ENCODE measurements at places on chromosomes 5 and 9.

DNA sequence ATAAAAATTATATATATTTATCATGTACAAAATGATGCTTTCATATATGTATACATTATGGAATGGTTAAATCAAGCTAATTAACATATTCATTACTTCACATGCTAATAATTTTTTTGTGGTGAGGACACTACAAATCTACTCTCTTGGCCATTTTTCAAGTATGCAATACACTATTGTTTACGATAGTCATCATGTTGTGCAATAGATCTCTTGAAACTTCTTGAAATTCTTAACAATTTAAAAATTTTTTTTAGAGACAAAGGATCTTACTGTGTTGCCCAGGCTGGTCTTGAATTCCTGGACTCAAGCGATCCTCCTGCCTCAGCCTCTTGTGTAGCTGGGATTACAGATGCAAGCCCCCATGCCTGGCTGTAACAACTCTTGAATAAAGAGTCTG is 45.2 kb upstream of the SHOC1 start:
- DNase-seq, result no peak

GRCh38 chr9:2297771-2298170 is 282.6 kb downstream of the SMARCA2 start:
- no peak for DNase-seq

- no peak for DNase-seq
Measured at GRCh38 chr5:179875741-179876609, 17.4 kb upstream of the MRNIP start.

GRCh38 chr5:87231037-87231808 is 36.5 kb upstream of the RASA1 start:
- no peak for DNase-seq

DNA sequence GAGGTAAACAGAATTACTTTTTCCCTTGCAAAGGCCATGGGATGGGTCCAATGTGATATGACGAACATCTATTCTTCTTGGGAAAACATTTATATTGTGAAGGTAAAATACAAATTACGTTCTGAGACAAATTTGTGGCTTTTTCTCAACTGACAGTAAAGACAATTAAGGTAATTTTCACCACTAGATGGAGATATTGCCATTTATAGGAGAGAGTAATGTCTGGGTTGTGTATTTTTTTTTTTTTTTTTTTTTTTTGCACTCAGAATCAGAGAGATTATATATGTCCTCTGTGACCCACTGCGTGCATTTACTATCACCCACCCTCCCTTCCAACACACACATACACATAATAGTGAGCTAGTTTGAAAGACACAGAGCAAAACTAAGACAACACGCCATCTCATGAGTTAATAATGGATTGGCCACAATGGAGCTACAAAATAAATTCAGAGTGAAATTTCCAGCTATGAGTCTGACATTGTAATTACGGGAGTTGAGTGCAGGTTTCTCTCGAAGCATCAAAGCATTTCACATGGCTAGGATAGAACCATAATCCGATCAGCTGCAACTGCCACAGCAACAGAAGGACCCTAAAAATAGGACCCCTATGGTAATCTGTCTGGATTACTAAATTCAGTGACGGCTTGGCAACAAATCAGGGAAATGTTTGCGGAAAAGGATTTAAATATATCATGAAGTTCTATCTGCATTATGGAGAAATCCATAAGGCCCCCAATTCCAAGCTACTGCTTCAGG is 49.2 kb downstream of the ANXA1 start:
- no peak for DNase-seq

DNA sequence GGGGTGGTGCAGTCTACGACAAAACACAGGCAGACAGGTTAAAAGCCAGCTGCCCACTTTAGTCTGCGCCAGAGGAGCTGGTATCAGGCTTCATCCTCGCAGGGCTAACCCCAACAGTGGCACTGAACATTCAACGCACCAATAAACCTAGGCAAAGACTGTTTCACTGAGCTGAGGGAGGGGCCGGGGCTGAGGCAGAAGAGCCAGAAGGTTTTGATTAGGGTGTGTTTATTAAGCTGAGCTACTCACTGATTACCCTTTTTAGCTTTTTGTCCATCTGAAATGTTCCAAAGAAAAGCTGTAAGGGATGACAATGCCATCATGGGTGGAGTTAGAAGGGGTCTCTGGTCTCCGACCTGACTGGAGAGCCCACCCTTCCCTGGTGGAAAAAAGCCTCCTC is 1.4 kb downstream of the ZMYND19 start:
- no peak for DNase-seq

DNA sequence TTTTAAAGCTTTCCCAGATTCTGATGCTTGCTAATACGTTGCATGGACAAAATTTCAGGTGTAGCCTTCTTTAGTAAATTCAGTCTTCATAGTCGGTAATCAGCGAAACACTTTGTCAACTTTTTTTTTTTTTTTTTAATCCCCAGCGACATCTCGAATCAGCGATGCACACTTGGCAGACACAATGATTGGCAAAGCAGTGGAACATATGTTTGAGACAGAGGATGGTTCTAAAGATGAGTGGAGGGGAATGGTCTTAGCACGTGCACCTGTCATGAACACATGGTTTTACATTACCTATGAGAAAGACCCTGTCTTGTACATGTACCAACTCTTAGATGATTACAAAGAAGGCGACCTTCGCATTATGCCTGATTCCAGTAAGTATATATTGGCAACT is 66.8 kb upstream of the NXNL2 start:
- no peak for DNase-seq

- DNase-seq, result peak; percentile 55
Measured at GRCh38 chr5:34923694-34924461, 5.5 kb upstream of the DNAJC21 start.

GRCh38 chr5:167229751-167230150 is 1061.7 kb upstream of the WWC1 start:
- DNase-seq, result no peak

DNA sequence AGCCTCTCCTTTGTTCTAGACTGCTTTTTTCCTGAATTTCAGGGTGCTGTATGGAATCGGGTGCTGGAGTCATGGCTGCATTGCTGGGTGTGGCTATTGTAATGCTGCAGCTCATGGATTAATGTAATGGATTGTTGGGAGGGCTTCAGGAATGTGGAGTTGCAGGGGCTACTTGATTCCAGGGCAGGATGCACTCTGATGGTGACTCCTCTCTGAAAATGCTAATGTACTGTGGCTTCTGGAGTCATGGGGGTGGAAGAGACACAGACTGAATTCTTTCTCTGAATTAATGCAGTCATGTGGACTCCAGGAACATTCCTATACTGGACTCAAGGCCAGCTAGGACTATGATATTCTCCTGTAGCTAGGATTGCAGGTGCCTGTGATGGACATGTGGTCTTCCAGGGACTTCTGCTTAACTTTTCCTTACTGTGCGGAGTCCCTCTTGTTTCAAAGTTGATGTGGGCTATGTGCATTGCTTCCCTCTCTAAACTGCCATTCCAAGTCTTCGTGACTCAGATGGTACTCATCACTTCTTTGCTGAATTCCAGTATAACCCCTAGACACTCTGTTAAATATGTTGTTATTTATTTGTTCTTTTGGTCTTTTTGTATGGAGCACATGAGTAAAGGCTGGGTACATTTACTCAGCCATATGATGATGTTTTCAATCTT is 396.2 kb downstream of the KCTD16 start:
- no peak for DNase-seq

- DNase-seq, result no peak
Measured at GRCh38 chr5:178398901-178399700, 166.5 kb upstream of the PHYKPL start.

DNA sequence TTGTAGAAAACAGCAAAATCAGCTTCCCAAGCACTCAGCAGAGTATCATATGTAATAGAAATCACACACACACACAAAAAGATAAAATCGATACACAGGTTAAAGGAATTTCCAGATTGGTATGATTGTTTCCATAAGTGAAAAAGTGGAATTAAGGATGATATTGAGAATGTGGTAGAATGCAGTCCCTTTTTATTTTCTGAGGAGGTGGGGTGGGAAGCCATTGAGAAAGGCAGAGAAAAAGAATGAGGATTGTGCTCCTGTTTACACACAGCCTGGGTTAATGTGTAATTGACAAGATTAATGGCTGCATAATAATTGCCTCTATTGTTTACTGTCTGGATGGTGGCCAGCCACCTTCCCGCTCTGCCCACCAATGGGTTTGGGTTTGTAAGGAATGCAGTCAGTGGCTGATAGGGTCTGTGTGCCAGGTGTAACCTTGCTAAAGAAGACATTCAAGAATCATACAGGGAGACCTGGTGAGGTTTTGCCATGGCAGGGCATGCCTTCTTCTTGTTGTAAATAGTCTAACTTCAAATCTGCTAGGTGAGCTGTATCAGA is 177.2 kb upstream of the MAP3K1 start:
- DNase-seq, result no peak

DNA sequence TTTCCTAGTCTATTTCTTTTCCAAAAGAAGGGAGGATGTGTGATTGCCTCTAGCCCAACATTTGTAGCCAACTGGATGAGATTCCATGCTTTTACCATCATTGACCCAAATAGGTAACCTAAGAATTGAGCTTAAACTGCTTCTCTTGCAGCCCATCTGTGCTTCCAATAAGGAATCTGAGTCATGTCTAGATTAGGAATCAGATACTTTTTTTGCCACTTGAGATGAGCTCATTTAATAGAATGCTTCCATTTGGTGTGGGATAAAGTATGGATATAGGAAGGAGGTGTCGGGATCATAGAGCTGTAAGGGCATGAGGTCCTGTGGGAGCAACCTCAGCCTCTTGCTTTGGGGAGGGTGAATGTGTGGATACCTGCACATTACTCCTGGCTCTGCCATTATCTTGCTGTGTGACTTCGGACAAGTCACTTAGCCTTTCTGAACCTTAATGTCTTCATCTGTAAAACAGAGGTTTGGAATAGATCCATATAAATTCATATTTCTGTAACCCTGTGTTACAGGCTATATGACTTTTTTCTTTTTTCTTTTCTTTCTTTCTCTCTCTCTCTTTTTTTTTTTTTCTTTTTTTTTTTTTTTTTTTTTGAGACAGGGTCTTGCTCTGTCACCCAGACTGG is 56.2 kb downstream of the MAP1B start:
- no peak for DNase-seq

GRCh38 chr5:139952574-139952973 is 90.5 kb downstream of the NRG2 start:
- no peak for DNase-seq

DNA sequence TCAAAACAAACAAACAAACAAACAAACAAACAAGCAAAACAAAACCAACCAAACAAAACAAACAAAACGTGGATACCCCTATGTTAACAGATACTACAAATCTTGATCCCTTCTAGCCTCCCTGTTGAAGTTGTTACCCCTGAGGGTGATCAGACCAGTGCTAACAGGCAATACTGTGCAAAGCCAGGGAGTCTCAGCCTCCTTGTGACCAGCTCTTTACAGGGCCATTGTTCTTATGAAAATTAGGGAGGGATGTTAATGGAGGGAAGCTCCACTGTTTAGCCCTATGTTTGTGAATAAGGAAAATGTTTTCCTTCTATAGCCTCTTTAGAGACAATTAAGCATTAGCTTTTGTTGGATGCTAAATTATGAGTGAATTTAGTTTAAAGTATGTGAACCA is 1072.1 kb upstream of the WWC1 start:
- DNase-seq, result no peak

- no peak for DNase-seq
Measured at GRCh38 chr5:11734369-11734768, 169.9 kb downstream of the CTNND2 start.

DNA sequence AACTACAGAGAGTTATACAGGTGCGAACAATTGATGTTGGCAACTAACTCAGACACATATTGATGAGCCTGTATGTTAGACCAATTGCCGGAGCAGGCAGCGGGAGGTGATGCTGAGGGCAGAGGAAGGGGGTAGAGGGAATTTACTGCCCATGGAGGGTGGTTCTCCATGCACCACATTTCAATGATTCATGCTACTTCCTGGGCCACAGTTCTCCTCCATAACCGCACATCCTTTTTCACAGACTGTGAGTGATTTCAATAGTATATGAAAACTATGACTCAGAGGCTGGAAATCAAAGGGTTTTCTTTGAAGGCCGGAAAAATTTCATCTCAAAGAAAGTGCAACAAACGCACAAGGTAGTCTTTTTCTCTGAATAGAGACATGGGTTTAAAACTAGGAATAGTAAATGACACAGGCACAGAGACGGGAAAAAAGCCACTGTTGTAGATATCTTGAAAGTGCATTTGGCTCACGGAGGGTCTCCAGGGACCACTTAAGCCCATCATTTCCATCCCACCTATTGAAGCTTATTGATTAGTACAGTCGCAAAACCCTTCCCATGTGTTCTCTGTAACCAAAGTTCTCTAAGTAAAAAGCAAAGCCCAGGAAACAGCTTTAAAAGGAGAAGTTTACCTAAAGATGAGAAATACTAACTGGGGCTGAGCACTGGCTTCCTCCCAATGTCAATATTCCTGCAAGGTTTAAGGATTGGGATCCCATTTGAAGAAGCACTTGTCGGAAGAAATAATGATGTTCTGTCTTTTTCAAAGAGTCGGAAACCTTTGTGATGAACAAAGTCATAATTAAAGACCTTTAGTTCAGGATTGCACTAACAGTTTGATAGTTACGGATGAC is 28.0 kb upstream of the ADAM19 start:
- peak; percentile 71 for DNase-seq

GRCh38 chr5:137658324-137658723 is 77.6 kb downstream of the KLHL3 start:
- no peak for DNase-seq

GRCh38 chr5:32639943-32640342 is 54.6 kb downstream of the SUB1 start:
- no peak for DNase-seq

- no peak for DNase-seq
Measured at GRCh38 chr9:133635098-133635497, 1.1 kb upstream of the DBH start.

DNA sequence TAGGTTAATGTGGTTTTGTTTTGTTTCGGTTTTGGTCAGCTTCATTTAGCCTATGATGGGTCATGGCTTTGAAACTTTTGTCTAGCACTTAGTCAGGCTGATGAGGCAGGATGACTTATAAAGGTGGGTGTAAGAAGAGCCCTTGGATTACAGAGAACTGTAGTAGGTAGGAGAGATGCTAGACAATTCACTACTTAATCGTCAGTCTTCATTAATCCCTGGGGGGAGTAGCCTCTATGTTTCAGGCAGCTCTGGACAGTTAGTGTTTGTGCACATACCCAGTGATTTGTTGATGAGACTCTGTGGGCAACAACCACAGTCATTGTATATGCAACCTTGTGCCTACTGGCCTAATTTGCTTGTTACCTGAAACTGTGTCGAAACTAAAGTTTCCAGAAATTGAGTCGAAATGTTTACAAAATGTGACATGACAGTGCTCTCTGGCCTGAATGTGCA is 113.3 kb downstream of the MTREX start:
- peak; percentile 36 for DNase-seq

GRCh38 chr5:98994611-98995010 is 65.8 kb upstream of the CHD1 start:
- no peak for DNase-seq

GRCh38 chr9:34650816-34651215 is 1.2 kb upstream of the IL11RA start:
- DNase-seq, result no peak

- no peak for DNase-seq
Measured at GRCh38 chr9:88559661-88560060, 24.7 kb downstream of the NXNL2 start.

Measured in activated T-cell treated with anti-CD3 and anti-CD28 coated beads, Interleukin-2, amount 50 U/mL, for 72 hours (primary cell).